ENCODE measurements at places on chromosomes 5 and 9.
A peak's percentile ranks its signal among the peaks of the same experiment; 100 is the strongest.

- DNase-seq = no peak
These were observed 115.9 kb downstream of the CDC42SE2 start for GRCh38 chr5:131379723-131380122.

GRCh38 chr9:81682177-81682576 lies 7.2 kb downstream of the TLE1 start:
- DNase-seq = no peak

GRCh38 chr5:102715082-102715807 lies 39.9 kb upstream of the PAM start:
- DNase-seq = no peak

DNA sequence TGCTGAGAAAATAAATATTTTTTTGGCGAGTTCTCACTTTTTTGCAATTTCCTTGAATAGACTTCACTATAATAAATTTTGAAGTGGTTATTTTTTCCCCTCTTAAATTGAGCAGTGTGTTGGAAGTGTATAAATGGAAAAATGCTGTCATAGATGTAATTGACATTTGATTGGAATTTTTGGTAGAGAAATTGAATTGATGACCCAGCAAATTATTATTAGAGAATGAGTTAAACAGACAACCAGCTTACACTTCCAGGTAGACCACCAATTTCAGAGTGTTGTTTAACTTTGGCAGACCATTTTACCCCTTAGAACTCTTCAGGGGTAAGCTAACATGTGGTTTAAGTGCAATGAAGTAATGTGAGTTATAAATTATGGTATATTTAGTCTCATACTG lies 1.9 kb downstream of the FAF2 start:
- no peak for DNase-seq

- peak; percentile 57 for DNase-seq
These were observed at the start of gene STING1 for GRCh38 chr5:139482050-139482889. Gene STING1 (minus strand): TSS chr5:139482758. CDS start chr5:139481704, 1,054 bp downstream.

- DNase-seq = no peak
These were observed 376 bp downstream of the GOLGA1 start for GRCh38 chr9:124940521-124940893.

DNA sequence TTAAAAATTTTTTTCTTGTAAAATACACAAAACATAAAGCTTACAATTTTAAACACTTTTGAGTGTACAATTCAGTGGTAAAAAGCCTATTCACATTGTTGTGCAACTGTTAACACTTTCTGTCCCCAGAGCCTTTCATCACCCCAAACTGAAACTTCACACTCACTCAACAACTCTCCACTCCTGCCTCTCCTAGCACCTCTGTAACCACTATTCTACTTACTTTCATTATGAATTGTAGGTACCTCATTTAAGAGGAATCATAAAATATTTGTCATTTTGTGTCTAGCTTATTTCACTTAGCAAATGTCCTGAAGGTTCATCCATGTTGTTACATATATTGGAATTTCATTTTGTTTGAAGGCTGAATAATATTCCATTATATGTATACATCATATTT lies 4.3 kb upstream of the ZNF510 start:
- no peak for DNase-seq

- no peak for DNase-seq
These were observed 91.8 kb upstream of the DMRTA1 start for GRCh38 chr9:22354699-22355384.

GRCh38 chr5:124043456-124043855 lies 531.5 kb downstream of the CSNK1G3 start:
- DNase-seq = no peak

GRCh38 chr5:92309336-92309991 lies 926.3 kb upstream of the ARRDC3 start:
- DNase-seq = no peak

- no peak for DNase-seq
These were observed 655.2 kb downstream of the BNC2 start for GRCh38 chr9:16215353-16215680.

DNA sequence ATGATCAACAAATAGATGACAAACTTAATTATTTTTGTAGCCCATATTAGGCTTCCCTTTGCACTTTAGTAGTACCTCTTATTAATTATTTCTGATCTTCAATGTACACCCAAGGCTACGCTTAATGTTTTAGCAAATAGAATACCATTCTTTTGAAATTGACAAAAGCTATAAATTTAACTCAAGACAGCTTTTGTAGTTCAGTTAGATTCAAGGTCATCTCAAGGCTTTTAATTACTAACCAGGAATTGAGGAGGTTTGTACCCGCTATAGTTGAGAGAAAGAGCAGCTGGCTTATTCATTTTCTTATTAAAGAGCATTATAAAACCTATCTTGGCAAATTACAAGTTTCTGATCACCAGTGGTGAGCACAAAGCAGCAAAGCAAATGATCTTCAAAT lies 15.1 kb downstream of the NR6A1 start:
- no peak for DNase-seq

- DNase-seq = no peak
These were observed 7.3 kb downstream of the ENG start for GRCh38 chr9:127847178-127847510.

DNA sequence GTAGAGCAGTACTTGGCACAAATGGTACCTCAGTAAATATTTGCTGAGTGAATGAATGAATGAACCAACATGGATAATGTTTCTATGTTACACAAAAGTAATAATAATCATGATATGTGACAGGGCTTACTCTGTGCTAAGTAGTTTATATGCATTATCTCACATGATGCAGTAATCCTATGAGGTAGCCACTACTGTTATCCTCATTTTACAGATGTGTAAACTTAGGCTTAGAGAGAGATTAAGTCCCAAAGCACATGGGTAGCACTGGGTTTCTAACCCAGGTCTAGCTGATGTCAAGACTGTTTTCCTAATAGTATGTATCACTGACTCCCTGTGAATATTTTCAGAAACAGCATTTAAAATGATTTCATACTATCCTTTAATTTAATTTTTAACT lies 44.1 kb upstream of the VDAC1 start:
- no peak for DNase-seq

- no peak for DNase-seq
These were observed 790.1 kb downstream of the TLE1 start for GRCh38 chr9:80899208-80899607.

DNA sequence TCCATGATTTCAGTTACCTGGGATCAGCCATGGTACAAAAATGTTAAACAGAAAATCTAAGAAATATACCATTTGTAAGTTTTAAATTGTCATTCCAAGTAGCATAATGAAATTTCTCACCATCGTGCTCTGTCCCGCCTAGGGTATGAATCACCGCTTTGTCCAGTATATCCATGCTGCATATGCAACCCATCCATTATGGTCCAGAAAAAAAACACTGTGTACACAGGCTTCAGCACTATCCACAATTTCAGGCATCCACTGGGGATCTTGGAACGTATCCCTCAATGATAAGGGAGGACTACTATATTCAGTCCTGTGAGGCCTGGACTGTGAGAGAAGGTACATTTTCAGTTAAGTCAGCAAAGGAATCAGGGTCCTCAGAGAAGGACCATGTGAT lies 37.6 kb upstream of the HNRNPA0 start:
- no peak for DNase-seq

DNA sequence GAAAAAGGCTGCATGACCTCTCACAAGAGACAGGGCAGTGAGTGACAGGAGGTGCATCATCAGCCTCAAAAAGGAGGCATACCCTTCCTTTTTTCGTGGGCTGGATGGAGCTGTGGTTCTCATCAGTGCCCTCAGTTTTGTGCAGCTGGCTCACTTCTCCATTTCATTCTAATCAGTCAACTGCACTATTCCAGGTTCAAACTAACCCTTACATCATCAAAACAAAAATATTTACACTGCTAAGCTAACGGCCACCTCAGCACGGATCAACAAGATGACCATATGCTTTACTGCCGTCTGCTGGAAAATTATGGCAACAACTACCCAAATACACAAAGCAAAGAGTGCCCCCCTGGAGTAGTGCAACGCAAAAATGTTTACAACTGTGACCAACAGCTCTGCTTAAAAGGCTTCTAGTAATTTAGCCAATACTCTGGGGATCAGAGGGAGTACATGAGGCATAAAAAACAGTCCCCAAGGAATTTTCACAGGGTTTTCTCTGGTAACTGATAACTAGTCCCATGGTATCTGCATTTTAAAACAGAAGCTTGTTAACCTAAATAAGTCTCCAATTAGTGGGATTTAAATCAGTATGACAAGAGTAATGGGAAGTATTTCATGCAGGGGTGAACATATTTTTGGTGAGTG lies 10.8 kb downstream of the KCNV2 start:
- DNase-seq = no peak

DNA sequence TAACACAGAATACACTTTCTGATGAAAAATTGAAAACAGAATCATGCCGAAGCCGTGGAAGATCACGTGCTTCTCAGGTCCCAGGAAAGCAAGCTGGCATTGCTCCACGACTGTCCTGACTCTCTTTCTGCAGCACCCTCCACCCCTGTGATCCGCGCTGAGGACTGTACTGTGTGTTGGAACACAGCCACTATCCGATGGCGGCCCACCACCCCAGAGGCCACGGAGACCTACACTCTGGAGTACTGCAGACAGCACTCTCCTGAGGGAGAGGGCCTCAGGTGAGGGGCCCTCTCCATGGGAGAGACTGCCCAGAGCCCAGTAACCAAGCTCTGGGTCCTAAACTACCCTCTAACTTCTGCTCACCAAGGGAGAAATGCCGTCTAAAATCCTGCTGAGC lies 73.3 kb downstream of the CMYA5 start:
- DNase-seq = no peak

Data from mesothelial cell of epicardium (in vitro differentiated cells).